ENCODE measurements at places on chromosomes 7 and 10.

GRCh38 chr10:58481569-58482109, 31.0 kb upstream of the BICC1 start:
- no peak for DNase-seq

DNA sequence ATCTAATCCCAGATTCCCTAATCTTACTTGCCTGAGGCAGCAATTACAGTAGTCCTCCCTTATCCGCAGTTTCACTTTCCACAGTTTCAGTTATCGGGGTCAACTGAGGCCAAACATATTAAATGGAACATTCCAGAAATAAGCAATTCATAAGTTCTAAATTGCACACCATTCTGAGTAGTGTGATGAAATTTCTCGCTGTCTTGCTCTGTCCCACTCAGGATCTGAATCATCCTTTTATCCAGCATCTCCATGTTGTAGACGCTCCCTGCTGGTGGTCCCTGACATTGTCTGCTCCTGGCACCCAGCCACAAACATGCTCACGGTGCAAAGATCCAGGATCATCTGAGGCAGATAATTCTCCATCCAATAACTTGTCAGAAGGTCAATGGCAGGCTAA, 128.7 kb upstream of the CXCL12 start:
- DNase-seq, result no peak

DNA sequence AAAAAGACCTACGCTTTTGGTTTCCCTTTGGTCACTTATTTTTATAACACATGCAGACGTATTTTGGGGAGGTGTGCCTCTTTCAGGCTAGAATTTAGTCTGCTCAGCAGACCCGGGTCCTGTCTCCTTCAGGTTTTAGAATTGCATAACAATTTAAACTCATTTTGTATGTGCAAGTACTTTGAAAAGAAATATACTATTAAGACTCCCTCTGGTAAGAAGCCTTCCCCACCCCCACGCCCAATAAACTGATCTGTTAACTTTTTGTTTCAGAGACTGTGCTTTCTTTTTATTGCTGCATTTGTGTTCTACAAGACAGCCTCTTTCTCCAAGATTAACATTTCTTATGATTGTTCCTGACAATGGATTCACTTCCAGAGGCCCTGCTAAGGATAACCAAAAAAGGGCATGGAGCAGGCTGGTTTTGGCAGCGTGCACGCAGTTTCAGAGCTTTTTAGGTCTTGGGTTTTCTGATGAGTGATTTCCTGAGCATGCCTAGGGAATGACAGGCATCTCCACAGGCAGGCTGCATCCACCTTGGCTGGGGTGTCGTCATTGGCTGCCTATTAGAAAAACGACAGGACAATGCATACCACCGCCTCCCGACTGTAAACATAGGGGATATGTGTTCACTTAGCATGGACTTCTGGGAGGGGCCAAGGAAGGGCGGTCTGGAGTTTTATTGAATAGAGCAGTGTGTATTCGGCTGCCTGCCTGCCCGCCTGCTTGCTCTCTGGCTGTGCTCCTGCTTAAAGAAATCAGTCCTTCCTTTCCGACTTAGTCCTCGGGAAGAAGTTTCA, at the start of gene CALD1:
CALD1 (plus strand) TSS at position 694 of the 800 bp plus-strand sequence. CDS start 88,100 bp downstream, outside the sequence.
- no peak for DNase-seq

DNA sequence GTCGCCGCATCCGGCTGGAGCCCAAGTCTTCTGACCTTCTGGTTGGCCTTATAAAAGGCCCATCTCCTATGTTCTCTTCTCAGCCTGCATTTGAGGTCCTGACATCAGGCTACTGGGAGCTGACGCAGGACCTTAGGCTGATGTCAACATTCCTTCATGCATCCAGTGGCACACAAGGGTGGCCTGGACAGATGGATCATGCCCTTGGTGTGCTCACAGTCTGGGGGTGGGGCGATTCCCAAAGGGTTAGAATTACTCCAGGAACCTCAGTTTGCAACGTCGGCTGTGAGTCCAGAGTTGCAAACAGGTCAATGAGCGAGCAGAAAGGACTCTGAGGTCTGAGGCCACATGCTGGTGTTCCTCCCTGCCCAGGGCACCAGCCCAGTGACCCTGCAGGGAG, 8.2 kb upstream of the CLIP2 start:
- no peak for DNase-seq

Measured in CD4-positive, alpha-beta T cell treated with Interleukin-17A for 1 hour (primary cell).